ENCODE measurements at places on chromosomes 3 and 15.

GRCh38 chr15:58307313-58307961, 124.4 kb upstream of the LIPC start:
- DNase-seq: peak; percentile 39

- no peak for DNase-seq
Observed at GRCh38 chr3:45864760-45865519, 21.4 kb upstream of the CCR9 start.

DNA sequence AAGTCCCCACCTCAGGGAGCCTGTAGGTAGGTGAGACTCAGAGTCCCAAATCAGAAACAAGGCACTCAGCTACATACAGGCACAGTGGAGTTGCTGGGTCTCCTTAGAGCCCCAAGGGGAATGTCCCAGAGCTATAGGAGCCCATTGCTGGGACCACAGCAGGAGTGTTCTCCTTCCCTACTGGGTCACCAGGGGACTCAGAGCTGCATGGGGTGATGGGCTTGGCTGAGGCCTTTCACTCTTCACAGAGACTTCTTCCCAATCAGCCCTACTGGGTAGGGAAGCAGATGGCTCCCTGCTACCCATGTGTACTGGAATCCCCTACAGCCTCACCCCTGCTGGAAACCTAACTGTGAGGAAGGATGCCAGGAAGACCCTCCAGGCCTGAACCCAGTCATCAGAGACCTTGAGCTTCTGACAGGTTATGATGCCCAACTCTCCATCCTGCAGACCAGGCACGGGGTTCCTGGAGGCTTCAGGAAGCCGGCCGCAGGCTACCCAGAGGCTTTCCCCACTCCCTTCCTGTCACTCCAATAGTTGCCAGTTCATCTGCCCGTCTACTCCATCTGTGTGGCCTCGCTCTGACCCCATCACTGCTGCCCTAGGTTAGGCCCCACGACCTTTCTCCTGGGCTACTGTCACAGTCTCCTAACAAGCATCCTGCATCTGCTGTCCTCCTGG, 24.0 kb downstream of the RASGRF1 start:
- DNase-seq: no peak

GRCh38 chr3:95197661-95198060, 1134.8 kb downstream of the NSUN3 start:
- DNase-seq: no peak

GRCh38 chr3:53311882-53312281, 35.5 kb downstream of the DCP1A start:
- DNase-seq: no peak

- no peak for DNase-seq
Observed at GRCh38 chr3:41508063-41508696, 308.9 kb downstream of the CTNNB1 start.

DNA sequence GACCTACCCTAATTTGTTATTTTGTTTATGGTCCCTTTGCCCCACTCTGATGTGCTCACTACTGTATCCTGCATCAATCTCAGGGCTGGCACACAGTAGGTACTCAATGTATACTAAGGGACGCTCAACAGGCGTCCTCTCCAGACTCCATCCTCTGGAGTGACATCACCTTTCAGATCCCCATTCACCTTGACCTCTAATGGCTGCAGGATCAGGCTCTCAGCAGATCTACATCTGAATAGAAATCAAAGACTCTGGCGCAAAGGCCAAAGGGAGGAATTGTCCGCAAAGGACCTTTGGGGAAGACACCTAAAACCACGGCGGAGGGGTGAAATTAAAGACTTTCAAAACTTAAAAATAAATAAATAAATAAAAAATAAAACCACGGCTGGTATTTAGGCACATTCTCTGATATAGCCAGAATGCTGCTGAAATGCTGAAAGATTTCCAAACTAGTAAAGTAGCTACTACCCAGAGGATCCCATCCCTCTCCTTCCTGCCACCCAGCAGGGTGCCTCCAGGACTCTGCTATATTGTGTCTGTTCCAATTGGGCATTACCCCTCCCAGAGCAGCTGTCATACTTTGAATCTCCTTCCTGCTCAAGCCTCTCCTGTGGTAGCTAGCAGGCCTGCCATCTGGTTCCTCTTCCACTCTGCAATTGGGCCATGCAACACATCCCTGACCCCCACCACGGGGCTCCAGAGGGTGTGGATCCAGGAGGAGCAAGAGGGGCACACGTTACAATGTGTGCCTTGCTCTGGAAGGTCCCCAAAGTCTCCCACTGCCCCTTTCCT, 6.1 kb downstream of the SHF start:
- no peak for DNase-seq

- DNase-seq: no peak
Observed at GRCh38 chr3:120451272-120451761, 525 bp upstream of the FSTL1 start.

DNA sequence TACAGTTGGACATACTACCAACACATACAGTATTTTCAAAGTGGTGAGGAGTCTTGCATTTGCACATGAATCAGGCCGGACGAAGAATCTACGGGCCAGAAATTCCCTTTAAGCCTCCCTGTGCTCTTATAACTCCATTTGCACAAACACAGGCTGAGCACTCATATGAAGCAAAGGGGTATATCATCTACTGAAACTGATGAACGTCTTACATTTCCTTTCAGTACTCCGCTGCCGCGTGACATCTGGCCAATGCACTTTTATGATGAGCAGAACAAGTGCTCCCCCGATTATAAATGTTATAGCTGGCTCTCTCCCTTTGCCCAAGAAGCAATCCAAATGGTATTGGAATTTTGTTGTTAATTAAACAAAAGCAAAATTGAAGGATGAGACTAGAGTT, 110.3 kb upstream of the ICE2 start:
- no peak for DNase-seq

DNA sequence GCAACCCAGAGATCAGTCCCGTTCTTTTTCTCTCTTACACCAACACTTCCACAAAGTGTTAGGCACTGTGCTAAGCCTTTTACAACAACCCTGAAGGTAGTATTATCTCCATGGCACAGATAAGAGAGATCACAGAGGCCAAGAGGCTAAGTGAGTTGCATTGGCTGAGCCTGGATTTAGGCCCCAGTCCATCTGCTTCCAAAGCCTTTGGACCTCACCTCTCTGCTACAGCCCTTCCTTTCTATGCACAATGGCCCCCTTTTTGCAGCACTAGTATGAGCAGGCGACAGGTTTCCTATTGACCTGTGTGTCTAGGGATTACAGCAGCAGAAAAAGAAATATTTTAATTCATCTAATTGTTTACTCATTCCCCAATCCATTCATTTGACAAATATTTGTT, 76.2 kb downstream of the CRYGS start:
- DNase-seq: no peak

DNA sequence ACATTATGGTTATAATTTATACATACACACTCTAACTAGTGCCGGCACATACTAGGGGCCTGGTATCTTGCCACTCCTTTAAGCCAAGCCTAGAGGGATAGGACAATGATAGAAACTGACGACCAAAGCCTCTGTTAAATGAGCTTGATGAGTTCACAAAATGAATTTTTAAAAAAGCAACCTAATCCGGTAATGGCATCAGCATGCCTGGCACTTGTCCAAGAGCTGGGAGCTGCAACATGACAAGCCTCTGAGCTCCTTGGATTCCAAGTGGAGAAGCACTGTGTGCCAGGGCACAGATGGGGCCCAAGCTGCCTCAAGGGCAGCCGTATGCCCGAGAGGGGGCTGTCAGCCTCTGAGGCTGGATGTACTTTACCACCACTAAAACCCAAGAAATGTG, 9.7 kb downstream of the ETV5 start:
- peak; percentile 85 for DNase-seq

DNA sequence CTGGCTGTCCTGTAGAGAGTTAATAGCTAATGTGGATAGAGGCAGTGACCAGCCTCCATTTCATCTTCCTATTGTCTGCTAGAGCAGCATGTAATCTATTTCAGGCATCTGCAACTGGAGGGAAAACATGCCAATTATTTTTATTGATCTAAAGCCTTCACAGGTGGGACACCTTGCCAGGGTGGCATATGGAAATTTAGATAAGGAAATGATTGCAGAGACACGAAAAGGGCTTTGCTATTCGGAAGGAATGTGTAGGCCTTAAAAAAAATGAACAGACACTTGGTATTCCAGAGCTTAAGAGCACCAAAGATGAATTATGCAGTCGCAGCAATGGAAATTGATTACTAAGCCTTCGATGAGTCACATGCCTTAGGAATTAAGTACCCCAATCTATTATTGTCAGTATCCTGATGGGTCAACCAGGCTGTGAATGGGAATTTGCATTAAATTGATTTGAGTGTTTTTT, 454.7 kb downstream of the SQOR start:
- no peak for DNase-seq

DNA sequence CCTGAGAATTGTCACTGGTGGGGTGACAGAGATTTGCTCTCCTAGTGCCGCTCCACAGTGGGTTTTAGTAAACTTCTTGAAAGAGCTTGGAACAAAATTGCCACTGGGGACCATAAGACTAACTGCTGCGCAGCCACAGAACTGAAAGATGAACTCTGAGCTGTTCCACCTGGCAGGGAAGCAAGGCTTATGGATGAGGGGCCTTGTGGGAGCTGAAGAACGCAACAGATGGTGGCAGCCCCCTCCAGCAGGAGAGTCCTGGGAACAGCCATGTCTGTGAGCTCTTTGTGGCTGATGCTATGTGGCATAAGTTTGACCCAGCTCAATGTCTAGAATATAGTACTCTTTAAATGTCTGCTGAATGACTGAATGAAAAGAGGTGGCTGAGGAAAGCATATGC, 66.8 kb upstream of the C2CD4B start:
- no peak for DNase-seq

DNA sequence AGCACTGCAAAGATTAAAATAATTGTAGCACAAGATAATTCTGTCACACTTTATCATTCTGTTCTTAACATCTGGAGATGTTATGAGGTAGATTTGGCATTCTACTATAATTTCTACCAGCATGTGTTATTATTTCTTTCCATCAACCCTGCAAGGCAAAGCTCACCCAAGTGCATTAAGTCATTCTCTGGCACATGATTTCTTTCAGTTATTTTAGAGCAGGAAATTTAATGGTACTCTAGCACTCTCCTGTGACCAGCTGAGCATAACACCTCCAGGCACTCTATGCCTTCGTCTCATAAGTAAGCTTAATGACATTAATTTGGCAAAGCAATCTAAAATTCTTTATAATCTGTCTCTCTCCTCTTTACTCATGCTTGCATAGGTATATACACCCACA, 300.2 kb upstream of the GPR149 start:
- DNase-seq: peak; percentile 2

GRCh38 chr15:96119734-96120133, 210.8 kb upstream of the NR2F2 start:
- no peak for DNase-seq

- DNase-seq: peak; percentile 37
Observed at GRCh38 chr3:107959550-107960154, 131.2 kb downstream of the CD47 start.

DNA sequence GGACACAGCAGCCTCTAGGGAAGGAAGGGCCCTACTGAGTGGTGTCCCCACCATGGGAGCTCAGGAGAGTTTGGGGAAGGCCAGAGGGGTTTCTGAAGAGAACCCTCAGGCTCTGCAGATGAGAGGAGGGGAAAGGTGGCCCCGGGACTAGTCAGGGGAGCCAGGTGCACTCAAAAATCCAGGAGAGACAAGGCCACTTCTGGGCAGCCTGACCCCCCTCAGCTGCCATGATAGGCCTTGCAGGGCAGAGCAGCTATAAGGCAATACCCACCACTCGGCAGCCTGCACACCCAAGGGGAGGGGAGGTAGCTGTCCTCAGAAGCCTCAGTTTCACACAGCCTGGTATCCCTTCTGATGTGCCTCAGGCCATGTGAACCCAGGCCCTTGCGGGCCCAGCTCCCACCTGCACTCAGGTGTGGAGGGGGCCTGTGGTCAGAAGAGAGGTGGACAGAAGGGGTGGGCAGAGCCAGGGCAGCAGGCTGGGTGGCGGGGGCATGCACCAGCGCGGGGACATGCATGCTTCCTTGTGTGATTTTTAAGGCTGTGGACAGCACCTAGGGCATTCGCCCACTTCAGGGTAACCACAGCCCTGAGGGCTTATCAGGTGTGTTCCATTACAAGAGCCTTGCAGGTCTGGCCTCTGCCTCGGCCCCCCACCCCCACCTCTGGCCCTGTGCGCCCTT, 34.6 kb downstream of the SRPRB start:
- DNase-seq: no peak

GRCh38 chr15:66943456-66944095, 121.8 kb upstream of the SMAD3 start:
- DNase-seq: no peak

DNA sequence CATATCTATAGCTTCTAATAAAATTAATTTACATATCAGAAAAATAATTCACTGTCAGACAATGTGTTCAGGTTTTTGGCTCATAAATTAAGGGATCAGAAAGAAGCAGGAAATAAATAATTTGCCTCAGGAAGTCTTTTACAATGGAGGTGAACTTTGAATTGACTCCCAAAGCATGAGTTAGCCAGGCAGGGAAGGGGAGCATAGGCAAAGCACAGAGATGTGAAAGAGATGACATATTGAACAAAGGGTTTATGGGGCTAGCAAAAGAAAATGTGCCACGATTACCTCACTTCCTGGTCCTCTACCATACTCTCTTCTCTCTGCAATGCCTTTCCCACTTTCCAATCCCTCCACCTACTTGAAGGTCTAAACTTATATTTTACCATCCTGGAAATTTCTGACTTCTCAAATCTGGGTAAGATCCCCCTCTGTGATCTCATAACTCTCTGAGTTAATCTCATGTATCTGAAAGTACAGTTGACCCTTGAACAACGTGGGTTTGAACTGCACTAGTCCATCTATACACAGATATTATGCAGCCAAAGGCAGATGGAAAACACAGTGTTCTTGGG, 4.1 kb upstream of the HEXA start:
- no peak for DNase-seq

GRCh38 chr3:95134693-95135413, 1072.0 kb downstream of the NSUN3 start:
- peak; percentile 1 for DNase-seq

DNA sequence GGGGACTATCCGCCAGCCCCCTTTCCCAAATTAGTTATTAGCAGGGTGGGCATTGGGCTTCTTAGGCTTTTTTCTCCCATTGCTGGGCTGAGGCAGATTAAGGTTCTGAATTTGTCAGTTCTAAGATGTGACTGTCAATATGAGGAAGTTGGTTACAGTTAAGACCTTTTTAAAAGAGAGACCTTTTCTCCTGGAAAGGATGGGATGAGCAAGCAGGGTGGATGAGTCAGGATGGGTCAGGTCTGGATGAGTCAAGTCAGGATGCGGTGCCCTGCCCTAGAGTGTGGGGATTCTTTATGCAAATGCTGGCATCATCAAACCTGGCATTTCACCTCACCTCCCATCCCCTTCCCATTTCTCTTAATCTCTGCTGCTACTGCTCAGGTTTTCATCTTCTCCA, 1.9 kb downstream of the AEN start:
- peak; percentile 62 for DNase-seq

DNA sequence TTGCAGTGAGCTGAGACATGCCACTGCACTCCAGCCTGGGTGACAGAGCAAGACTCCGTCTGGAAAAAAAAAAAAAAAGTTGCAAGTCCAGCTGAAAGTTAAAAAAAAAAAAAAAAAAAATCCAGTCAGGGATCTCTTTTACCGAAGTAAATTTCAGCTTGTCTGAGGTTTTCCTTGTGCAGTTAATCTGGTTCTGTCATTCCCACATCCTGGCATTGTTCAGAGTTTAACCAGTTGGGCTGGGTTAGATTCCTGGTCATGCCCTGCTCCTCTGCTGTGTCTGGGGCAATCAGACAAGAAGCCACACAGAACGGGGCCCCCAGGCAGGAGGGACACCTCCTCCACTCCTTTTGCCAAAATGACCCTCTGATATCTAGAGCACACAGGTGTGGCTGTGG, 84.1 kb upstream of the KLHL25 start:
- DNase-seq: no peak

GRCh38 chr15:38522922-38523321, 41.7 kb downstream of the RASGRP1 start:
- DNase-seq: no peak

- DNase-seq: peak; percentile 67
Observed at GRCh38 chr15:37134699-37135131, 34.4 kb upstream of the MEIS2 start.

All from choroid plexus epithelial cell (primary cell).